ENCODE measurements at places on chromosomes 3 and 15.

- H3K27ac ChIP-seq = no peak overlapping the region
- H3K4me1 ChIP-seq = no peaks in the 10 kb centered on the region
- no peaks in the 10 kb centered on the region for H3K36me3 ChIP-seq
- no peaks in the 10 kb centered on the region for H3K27me3 ChIP-seq
- H3K4me3 ChIP-seq = no peak overlapping the region
Measured at GRCh38 chr15:83982748-83983147, 252.8 kb upstream of the GOLGA6L4 start.

GRCh38 chr3:193014902-193015301 lies 97.2 kb upstream of the MB21D2 start:
- H3K27ac ChIP-seq = no peak overlapping the region
- H3K36me3 ChIP-seq = no peaks in the 10 kb centered on the region
- H3K4me3 ChIP-seq = no peak overlapping the region
- no peak for DNase-seq
- H3K4me1 ChIP-seq = no peaks in the 10 kb centered on the region
- no peaks in the 10 kb centered on the region for H3K27me3 ChIP-seq

- DNase-seq = no peak
- H3K36me3 ChIP-seq = no peaks in the 10 kb centered on the region
- no peak overlapping the region for H3K4me3 ChIP-seq
- no peaks in the 10 kb centered on the region for H3K27me3 ChIP-seq
Measured at GRCh38 chr3:103440539-103441203, 1005.9 kb downstream of the ZPLD1 start.

DNA sequence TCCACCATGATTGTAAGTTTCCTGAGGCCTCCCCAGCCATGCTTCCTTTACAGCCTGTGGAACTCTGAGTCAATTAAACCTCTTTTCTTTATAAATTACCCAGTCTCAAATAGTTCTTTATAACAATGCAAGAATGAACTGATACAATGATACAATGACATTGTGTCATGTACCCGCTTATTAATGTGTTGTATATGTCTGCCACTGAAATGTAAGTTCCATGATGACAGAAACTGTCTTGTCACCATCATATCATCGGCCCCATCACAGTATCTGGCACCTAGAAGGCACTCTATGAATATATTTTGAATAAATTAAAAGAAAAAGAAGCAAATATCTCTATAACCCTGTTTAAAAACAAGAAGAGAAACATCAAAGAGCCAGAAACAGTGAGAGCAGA lies 29.6 kb downstream of the FEZF2 start:
- H3K27me3 ChIP-seq = no peaks in the 10 kb centered on the region
- H3K36me3 ChIP-seq = no peaks in the 10 kb centered on the region
- DNase-seq = no peak
- no peaks in the 10 kb centered on the region for H3K4me1 ChIP-seq
- no peak overlapping the region for H3K27ac ChIP-seq

GRCh38 chr15:79450648-79451047 lies 18.5 kb downstream of the MINAR1 start:
- no peak for DNase-seq
- H3K27ac ChIP-seq = no peak overlapping the region
- no peaks in the 10 kb centered on the region for H3K4me1 ChIP-seq
- no peaks in the 10 kb centered on the region for H3K27me3 ChIP-seq
- no peaks in the 10 kb centered on the region for H3K36me3 ChIP-seq
- no peak overlapping the region for H3K4me3 ChIP-seq

- H3K36me3 ChIP-seq = no peaks in the 10 kb centered on the region
- no peak overlapping the region for H3K4me3 ChIP-seq
- H3K4me1 ChIP-seq = no peaks in the 10 kb centered on the region
- no peaks in the 10 kb centered on the region for H3K27me3 ChIP-seq
Measured at GRCh38 chr3:61117045-61117898, 134.0 kb downstream of the FHIT start.

DNA sequence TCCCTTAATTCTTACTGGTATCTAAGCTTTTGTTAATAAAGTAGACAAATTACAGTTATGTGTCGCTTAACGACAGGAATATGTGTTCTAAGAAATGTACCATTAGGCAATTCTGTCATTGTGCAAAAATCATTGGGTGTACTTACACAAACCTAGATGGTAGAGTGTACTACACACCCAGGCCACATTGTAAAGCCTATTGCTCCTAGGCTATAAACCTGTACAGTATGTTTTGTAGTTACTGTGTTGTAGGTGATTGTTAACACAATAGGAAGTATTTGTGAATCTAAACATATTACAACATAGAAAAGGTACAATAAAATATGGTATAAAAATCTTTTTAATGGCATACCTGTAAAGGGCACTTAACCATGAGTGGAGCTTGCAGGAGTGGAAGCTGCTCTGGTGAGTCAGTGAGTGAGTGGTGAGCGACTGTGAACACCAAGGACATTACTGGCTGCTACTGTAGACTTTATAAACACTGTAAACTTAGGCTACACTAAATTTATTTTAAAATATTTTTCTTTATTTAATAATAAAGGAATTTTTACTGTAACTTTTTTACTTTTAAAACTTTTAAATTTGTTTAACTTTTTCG lies 47.4 kb downstream of the FSIP1 start:
- H3K4me1 ChIP-seq = no peaks in the 10 kb centered on the region
- DNase-seq = no peak
- H3K27me3 ChIP-seq = no peaks in the 10 kb centered on the region
- no peaks in the 10 kb centered on the region for H3K36me3 ChIP-seq

- H3K27me3 ChIP-seq = no peaks in the 10 kb centered on the region
- no peaks in the 10 kb centered on the region for H3K36me3 ChIP-seq
Measured at GRCh38 chr3:29339016-29339833, 58.4 kb downstream of the RBMS3 start.

DNA sequence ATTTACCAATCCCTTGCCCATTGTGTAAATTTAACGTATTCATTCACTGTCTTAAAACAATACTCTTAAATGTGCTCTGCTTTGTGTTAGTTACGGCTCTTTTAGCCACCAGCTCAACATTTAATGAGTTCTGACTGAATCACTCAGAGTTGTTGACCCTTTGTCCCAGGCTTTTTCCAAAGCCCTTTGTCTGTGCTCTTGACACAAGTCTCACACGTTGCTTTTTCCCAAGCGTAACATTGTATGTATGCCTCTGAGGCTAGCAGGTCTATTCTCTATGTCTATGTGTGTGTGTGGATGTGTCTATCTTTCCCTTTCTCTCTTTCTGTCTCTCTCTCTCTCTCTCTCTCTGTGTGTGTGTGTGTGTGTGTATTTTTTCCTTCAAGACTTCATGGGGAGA lies 435.4 kb upstream of the GOLIM4 start:
- no peak overlapping the region for H3K27ac ChIP-seq
- H3K27me3 ChIP-seq = no peaks in the 10 kb centered on the region
- DNase-seq = no peak
- H3K36me3 ChIP-seq = no peaks in the 10 kb centered on the region

DNA sequence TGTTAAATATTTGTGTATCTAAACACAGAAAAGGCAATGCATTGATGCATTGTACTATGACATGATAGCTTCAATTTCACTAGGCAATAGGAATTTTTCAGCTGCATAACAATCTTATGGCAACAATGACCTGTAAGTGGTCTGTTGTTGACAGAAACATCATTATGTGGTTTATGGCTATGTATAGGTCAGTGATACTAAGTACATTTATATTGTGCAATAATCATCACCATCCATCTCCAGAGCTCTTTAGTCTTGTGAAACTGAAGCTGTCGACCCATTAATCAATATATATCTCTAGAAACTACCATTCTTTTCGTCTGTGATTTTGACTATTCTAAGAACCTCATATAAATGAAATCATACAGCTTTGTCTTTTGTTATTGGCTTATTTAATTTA lies 200.1 kb upstream of the ZNF717 start:
- no peaks in the 10 kb centered on the region for H3K4me1 ChIP-seq
- H3K27ac ChIP-seq = no peak overlapping the region
- no peaks in the 10 kb centered on the region for H3K27me3 ChIP-seq
- no peak overlapping the region for H3K4me3 ChIP-seq

GRCh38 chr3:69474186-69474585 lies 88.3 kb upstream of the FRMD4B start:
- H3K36me3 ChIP-seq = no peaks in the 10 kb centered on the region
- DNase-seq = no peak
- H3K27ac ChIP-seq = no peak overlapping the region
- no peaks in the 10 kb centered on the region for H3K4me1 ChIP-seq

- no peak for DNase-seq
- H3K27me3 ChIP-seq = no peaks in the 10 kb centered on the region
- no peak overlapping the region for H3K27ac ChIP-seq
- no peak overlapping the region for H3K4me3 ChIP-seq
- no peaks in the 10 kb centered on the region for H3K36me3 ChIP-seq
- no peaks in the 10 kb centered on the region for H3K4me1 ChIP-seq
Measured at GRCh38 chr3:197472151-197472550, 83.6 kb downstream of the BDH1 start.

- peaks cover 19% of the 10 kb centered on the region for H3K36me3 ChIP-seq
- no peak overlapping the region for H3K27ac ChIP-seq
- no peaks in the 10 kb centered on the region for H3K27me3 ChIP-seq
Measured at GRCh38 chr3:149744151-149744550, 8.1 kb downstream of the COMMD2 start.

- no peaks in the 10 kb centered on the region for H3K4me1 ChIP-seq
- no peak for DNase-seq
- no peak overlapping the region for H3K4me3 ChIP-seq
- H3K27ac ChIP-seq = no peak overlapping the region
- H3K36me3 ChIP-seq = no peaks in the 10 kb centered on the region
Measured at GRCh38 chr3:58630710-58631092, 35.9 kb downstream of the FAM3D start.

DNA sequence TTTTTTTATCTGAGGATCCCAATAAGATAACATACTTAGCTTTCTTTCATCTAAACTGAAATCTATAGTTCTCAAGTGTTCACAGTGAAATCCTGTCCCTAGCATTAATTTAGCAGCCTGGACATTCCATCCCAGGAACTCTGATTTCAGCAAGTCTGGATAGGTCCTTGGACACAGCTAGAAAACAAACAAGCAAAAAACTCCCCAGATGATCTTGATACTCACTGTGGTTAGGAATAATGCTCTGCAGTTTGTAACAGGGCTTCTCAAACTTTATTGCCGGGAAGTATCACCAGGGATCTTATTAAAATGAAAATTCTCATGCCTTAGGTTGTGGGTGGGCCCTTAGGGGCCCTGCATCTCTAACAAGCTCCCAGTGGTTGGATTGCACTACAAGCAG lies 24.3 kb downstream of the THBS1 start:
- no peak for DNase-seq
- H3K27me3 ChIP-seq = no peaks in the 10 kb centered on the region
- H3K4me3 ChIP-seq = no peak overlapping the region

DNA sequence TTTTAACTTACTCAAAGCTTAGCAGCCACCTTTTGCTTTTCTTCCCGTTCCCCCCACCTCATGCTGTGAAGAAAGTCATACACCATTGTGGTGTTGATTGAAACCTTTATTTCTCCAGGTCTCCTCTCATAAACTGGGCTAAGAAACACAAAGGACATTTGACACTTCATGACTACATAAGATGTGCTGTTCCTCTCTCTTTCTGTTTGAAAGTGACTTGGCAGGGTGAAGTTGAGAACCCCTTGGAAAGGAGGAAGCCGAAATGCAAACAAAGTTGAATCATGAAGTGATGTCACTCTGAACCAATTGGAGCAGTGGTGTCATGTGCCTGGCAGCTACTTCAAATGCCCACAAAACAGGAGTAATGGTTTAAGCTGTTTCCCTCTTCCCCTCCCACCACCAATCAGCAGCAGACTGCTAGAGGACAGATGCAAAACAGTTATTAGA lies 174.7 kb downstream of the IGF1R start:
- H3K4me1 ChIP-seq = no peaks in the 10 kb centered on the region
- H3K4me3 ChIP-seq = no peak overlapping the region
- no peaks in the 10 kb centered on the region for H3K36me3 ChIP-seq
- H3K27me3 ChIP-seq = no peaks in the 10 kb centered on the region
- no peak for DNase-seq
- H3K27ac ChIP-seq = no peak overlapping the region

GRCh38 chr15:68733666-68734065 lies 87.0 kb downstream of the ANP32A start:
- H3K4me3 ChIP-seq = no peak overlapping the region
- no peaks in the 10 kb centered on the region for H3K36me3 ChIP-seq
- no peak overlapping the region for H3K27ac ChIP-seq

- H3K4me1 ChIP-seq = no peaks in the 10 kb centered on the region
- no peak overlapping the region for H3K4me3 ChIP-seq
- H3K27me3 ChIP-seq = no peaks in the 10 kb centered on the region
- H3K27ac ChIP-seq = no peak overlapping the region
- DNase-seq = no peak
- no peaks in the 10 kb centered on the region for H3K36me3 ChIP-seq
Measured at GRCh38 chr3:190345878-190346277, 23.6 kb upstream of the CLDN1 start.

DNA sequence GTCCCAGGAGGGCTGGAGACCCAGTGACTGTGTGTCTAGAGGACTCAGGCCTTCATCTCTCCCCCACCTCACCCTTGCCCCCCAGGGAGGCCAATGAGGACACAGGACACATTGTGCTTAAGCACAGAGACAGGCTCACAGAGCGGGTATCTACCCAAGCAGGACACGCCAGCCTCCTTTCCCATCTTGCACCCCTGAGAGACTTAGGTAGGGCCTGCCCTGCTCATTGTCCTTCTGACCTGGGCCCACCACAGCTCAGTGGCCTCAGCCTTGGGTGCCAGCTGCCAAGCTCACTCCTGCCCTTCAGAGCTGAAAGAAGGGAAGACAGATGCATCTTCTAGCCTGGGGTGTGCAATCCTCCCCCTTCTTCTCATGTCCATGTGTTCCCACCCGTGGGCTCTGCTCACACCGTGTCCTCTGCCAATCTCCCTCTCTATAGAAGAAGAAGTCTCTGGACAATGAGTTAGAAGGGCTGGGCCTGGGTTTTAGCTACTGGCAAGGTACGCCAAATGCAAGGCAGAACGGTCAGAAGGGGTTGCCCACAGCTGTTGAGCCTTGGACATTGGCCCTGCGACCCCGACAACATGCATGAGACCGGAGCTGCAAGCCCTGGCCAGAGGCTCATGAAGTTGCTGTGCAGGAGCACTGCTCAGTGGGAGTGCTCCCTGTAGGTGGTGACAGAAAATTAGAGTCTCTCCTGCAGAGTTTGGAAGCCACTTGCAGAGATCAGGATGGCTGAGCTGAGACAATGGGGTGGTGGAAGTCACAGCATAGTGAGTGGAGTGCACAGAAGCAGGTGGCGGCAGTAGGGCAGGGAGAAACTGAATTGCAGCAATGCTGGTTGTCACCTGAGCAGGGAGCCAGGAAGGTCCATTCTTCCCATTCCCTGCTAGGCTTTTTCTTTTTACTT lies 32.8 kb downstream of the ACSBG1 start:
- no peak for DNase-seq
- H3K4me1 ChIP-seq = no peaks in the 10 kb centered on the region
- no peak overlapping the region for H3K27ac ChIP-seq
- no peaks in the 10 kb centered on the region for H3K36me3 ChIP-seq
- H3K4me3 ChIP-seq = no peak overlapping the region

GRCh38 chr15:74158855-74159650 lies 14.5 kb upstream of the ISLR start:
- no peak overlapping the region for H3K4me3 ChIP-seq
- no peak for DNase-seq
- no peaks in the 10 kb centered on the region for H3K27me3 ChIP-seq
- H3K36me3 ChIP-seq = no peaks in the 10 kb centered on the region
